Glomerular endothelial cell (primary cell): ENCODE measurements at places on chromosomes 12 and 14. TPM values are rescaled to one million over a fixed set of nuclear protein-coding genes. Genes with fewer than 3 reads are reported as not detected.

The PTPRB gene
- 58.9 and 147 TPM in 2 replicates for total RNA-seq

The OR9K2 gene
- total RNA-seq, result not detected in 2 replicates

The DCN gene
- total RNA-seq, result 5.6 and 16.2 TPM in 2 replicates

The CBLN3 gene
- 4.7 TPM in 2 replicates for total RNA-seq

The STXBP6 gene
- total RNA-seq, result 0.06 and 1.3 TPM in 2 replicates

The RAD51B gene
- total RNA-seq, result 4.6 and 9.7 TPM in 2 replicates

The SDR9C7 gene
- total RNA-seq, result not detected in 2 replicates

The DPPA3 gene
- total RNA-seq, result not detected in 2 replicates
